ENCODE measurements at places on chromosomes 4 and X.

DNA sequence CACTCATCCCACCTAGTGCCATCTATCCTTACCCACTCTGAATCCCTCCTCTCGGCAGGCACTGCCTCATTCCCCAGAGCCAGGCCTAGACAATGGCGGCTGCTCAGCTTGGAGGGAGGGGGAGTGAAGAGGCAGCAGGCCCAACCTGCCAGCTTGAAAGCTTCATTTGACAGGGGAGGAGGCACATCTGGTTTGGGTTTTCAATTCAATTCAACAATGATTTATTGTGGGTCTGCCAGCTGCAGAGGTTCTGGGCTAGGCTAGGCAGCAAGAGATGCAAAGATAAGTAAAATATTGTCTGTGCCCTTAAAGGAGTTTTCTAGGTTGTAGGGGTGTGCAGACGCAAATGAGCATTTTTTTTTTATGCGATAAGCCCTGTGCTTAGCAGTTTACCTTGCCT is 58.5 kb downstream of the RTL9 start:
- no peak for DNase-seq

DNA sequence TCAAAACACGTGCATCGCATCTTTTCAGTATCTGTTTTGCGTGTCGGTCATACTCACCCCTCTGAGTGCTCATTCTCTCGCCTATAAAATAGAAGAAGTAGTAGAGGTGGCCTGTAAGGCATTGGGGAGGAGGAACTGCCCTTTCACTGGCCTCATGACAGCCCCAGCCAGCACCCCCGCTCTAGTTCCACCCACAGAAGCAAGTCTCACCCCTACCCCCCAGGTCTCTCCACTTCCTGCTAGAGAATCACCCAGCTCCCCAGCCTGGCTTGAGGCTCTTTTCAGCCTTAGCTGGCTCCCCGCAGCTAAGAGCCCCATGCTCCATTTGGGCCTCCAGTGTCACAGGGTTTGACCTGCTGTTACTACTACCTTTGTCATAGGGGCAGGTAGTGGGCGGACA is 11.8 kb downstream of the HDAC6 start:
- DNase-seq, result no peak

DNA sequence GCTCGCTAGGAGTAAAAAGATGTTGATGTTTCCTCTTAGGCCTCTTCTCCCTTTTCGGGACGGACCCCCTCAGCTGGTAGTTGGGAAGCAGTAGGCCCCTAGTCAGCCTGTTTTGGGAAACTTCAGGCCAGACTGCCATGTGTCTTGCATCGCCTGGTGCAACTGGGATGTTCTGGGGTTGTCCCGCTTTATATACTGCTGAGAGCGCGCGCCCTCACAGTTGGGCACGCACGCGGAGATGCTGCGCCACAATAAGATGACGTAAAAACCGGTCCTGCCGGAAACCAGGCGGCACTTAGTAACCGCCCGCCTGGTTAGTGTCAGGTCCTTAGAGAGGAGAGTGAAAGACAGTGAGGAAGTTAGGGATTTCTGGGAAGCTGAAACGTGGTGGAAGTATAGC is 231.3 kb upstream of the CT83 start:
- DNase-seq, result no peak

DNA sequence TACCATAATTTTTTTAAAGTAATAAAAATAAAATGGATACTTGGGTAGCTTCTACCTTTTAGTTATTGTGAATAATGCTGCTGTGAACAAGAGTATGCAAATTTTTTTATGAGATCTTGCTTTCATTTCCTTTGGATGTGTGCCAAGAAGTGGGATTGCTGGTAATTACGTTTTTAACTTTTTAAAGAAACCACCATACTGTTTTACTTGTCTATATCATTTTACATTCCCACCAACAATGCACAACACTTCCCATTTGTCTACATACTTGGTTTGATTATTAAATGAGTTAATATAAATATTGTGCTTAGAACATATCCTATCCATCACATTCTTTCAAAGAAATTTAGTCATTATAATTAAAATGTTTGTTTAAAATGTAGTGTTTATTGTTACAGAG is 3.9 kb upstream of the SULT1B1 start:
- DNase-seq, result no peak

- no peak for DNase-seq
Measured at GRCh38 chr4:99868126-99868596, 26.1 kb downstream of the LAMTOR3 start.

GRCh38 chr4:175971388-175972179 is 94.1 kb upstream of the WDR17 start:
- DNase-seq, result no peak

- DNase-seq, result no peak
Measured at GRCh38 chr4:153573221-153573620, 107.1 kb downstream of the TMEM131L start.

GRCh38 chr4:106497271-106497670 is 128.7 kb upstream of the GIMD1 start:
- DNase-seq, result no peak

DNA sequence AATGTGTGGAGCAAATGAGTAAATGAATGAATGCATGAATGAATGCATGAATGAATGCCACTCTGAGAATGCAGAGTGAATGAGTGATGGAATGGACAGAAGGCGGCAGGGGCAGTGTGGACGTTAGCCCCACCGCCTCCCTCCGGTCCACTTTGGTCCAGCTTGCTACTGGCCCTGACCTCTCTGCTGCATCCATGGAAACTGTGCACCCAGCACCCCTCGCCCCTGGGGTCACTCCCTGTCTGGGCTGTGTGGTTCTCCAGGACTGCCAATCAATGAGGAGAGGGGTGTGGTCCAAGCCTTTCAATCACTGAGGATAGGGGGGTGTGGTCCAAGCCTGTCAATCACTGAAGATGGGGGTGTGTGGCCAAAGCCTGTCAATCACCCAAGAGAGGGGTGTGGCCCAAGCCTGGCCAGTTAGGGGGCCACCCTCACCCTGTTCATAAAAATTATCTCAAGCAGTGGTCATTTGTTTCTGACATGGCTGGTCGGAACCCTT is 39.2 kb upstream of the ASMTL start:
- DNase-seq, result no peak

GRCh38 chr4:41285202-41285863 is 28.6 kb downstream of the UCHL1 start:
- DNase-seq, result no peak

DNA sequence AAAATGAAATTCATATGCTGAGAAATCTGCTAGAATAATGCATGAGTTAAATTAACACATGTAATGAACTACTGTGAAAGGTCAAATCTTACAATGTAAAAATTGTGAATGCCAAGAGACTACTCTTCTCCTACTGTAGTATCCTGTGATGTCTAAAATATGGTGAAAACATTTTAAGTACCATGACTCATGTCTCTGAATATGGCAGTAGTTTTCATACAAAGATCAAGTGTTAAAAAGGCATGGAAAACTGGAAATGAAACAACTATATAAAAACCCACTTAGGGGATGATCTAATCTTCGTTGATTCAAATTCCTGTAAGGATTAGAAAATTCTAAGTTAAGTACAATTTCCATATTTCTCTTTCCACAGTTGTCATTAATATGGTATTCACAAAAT is 221.3 kb downstream of the PPP3CA start:
- no peak for DNase-seq

DNA sequence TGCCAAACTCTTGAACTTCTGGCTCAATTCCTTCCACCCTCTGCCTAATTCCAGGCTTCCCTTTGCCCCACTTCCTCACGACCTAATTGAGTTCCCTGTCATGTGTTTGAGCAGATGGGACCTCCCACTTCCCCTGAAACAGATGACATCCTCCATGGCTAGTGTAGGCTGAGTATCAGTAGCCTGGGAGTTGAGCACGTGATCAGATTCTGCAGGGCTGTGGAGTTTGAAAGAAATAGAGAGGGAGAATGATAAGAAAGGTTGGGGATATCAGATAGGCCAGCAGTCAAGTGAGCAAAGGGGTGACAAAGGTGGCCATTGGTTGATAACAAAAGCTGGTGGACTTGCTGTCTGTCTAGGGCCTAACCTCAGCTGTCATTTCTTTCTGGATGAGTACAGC is 18.8 kb upstream of the NWD2 start:
- DNase-seq, result no peak

- no peak for DNase-seq
Measured at GRCh38 chr4:55326629-55327028, 19.4 kb upstream of the SRD5A3 start.

DNA sequence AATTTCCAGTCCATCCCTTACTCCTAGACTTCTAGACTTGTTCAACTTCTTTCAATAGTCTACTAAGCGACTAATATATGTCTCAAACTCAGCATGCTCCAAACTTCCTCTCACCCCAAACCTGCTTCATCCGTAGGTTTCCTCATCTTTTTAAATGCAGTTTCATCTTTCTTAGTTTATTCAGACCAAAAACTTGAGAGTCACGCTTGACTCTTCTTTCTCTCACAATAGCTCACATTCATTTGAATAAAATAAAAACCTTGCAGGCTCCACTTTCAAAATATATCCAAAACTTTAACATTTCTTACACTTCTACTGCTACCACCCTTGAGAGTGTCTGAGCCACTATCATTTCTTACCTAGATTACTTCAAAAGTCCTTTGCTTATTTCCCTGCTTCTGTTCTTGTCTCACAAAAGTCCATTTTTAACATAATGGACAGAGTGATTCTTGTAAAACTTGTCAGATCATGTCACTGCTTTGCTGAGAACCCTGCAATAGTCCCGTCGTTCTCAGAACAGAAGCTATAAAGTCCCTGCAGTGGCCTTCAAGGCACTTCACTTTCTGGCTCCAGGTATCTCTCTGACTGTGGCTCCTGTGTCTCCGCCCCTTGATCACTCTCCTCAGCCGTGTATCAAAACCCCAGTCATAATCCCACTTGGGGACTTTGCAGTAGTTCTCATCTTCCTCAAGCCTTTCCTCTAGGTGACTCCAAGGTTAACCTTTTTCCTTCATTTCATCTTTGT is 167.6 kb downstream of the ARHGAP24 start:
- no peak for DNase-seq
